ENCODE measurements at places on chromosomes 1 and 21.

DNA sequence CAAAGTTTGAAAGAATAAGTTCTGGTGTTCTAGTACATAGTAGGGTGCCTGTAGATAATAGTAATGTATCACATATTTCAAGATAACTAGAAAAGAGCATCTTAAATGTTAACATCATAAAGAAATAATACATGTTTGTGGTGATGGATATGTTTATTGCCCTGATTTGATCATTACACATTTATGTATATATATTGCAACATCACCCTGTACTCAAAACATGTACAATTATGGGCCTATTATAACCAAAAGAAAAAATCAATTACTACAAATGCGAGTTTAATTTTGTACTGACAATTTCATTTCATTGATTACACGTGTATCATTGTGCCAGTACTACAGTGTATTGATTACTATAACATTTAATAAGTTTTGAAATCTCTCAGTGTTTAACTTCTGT, 609.2 kb upstream of the BRINP3 start:
- H3K4me3 ChIP-seq, result no peak overlapping the region
- no peaks in the 10 kb centered on the region for H3K27me3 ChIP-seq
- DNase-seq, result no peak
- H3K36me3 ChIP-seq, result no peaks in the 10 kb centered on the region
- no peaks in the 10 kb centered on the region for H3K4me1 ChIP-seq

- H3K27me3 ChIP-seq, result peaks cover 21% of the 10 kb centered on the region
- no peak overlapping the region for H3K4me3 ChIP-seq
- H3K4me1 ChIP-seq, result peaks cover 10% of the 10 kb centered on the region
- no peaks in the 10 kb centered on the region for H3K36me3 ChIP-seq
These were observed 106.3 kb downstream of the EBNA1BP2 start for GRCh38 chr1:43065616-43066399.

DNA sequence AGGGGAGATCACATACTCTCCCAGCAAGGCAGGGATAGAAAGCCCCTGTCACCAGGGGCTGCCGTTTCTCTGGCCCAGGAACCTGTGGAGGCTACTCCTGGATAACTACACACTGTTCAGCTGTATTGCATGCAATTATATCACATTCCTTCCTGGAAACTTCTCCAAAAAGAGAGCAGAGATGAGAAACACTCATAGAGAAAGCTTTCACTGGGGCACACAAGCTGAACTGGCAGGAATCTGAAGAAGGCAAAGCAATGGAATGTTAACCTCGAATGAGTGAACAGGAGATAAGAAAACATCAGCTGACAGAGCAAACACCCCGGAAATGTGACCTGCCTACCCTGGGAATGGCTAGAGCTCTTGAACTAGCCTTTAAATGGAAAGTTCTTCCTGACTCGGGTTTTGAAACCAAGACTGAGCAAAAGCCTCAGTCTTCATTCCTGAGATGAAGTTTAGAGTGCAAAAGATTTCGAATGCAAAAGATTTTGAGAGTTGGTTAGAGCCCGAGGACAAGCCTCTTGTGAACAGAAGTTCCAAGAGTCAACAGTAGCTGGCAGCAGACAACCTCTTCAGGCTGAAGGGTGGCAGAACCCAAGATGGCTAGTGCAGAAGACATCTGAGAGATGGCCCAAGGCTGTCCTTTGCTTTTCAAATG, 32.3 kb downstream of the CCN1 start:
- peak overlapping the region; percentile 53 for H3K27ac ChIP-seq
- H3K4me1 ChIP-seq, result peaks cover 19% of the 10 kb centered on the region
- DNase-seq, result no peak
- no peaks in the 10 kb centered on the region for H3K36me3 ChIP-seq
- H3K27me3 ChIP-seq, result no peaks in the 10 kb centered on the region
- H3K4me3 ChIP-seq, result no peak overlapping the region

DNA sequence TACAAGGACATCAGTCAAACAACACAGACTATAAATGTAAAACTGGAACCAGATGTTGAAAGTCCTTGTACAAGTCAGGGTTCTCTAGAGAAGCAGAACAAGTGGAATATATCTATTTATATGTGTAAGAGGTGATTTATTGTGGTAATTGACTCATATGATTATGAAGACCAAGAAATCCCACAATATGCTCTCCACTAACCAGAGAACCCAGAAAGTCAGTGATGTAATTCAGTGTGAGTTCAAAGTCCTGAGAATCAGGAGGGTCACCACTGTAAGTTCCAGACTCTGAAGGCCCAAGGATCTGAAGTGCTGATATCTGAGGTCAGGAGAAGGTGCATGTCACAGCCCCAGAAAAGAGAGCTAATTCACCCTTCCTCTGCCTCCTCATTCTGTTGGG, 57.0 kb downstream of the LRRC53 start:
- DNase-seq, result no peak
- no peaks in the 10 kb centered on the region for H3K4me1 ChIP-seq
- H3K36me3 ChIP-seq, result no peaks in the 10 kb centered on the region
- no peak overlapping the region for H3K4me3 ChIP-seq
- no peak overlapping the region for H3K27ac ChIP-seq
- no peaks in the 10 kb centered on the region for H3K27me3 ChIP-seq

All from tibial artery (tissue), 4 donors.